Tibial nerve (tissue), 4 donors: ENCODE measurements at places on chromosomes 11 and 22.

- DNase-seq: no peak
Measured at GRCh38 chr22:36773935-36774334, 2.0 kb downstream of the IFT27 start.

DNA sequence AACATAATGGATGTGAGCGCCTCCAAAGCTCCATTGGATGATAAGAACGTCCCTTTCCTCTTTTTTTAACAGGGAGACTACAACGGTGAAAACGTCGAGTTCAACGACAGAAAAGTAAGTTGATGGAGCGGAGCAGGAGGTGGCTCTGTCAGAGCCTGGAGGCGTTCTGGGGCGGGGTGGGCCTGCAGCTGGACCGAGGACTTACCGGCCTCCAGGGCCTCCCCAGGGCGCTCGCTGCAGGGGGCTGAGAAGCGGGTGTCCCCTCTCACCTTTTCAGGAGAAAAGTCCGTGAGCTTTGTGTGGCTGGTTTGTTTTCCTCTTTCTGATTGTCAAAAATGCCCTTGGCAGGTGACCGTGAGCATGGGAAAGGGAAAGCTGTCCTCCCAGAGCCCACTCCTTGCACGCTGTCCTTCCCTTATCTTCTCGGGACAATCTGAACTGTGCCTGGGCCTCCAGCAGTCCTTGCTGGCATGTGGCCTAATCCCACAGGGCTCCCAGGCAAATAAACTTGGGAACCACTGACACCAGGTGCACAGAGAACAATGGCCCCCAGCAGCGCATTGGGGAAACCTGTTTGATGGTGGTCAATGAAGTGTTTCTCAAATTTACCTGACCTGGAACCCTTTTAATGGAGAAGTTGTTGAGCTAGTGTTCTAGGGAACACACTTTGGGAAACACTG is 38.4 kb downstream of the ANO1 start:
- no peak for DNase-seq

DNA sequence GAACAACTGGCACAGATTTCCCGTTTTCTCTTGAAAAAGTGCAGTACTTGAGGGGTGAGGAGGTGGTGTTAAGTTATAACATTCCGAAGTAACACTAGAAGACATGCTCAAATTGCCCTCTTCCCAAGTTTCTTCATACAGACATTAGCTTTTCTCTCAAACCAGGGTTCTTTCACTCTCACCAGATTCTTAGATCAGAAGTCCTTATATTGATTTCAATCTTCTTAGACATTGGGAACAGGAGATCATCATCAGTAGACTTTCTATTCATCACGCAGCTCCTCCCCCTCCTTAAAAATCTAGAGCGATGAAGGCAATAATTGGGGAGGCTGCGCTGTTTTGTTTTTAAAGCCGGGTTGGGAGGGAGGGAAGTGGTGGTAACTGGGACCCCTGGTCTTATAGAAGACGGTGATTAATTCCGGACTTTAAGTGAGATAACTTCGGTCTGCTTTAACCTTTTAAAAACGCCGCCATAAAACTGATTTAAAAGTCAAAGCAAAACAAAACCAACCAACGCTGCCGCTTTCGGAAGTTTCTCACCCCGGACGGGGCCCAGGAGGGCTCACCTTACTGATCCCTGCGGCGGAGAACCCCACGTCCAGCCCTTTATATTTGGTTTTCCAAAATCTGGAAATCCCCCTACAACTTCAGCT is 665 bp downstream of the USP28 start:
- no peak for DNase-seq

DNA sequence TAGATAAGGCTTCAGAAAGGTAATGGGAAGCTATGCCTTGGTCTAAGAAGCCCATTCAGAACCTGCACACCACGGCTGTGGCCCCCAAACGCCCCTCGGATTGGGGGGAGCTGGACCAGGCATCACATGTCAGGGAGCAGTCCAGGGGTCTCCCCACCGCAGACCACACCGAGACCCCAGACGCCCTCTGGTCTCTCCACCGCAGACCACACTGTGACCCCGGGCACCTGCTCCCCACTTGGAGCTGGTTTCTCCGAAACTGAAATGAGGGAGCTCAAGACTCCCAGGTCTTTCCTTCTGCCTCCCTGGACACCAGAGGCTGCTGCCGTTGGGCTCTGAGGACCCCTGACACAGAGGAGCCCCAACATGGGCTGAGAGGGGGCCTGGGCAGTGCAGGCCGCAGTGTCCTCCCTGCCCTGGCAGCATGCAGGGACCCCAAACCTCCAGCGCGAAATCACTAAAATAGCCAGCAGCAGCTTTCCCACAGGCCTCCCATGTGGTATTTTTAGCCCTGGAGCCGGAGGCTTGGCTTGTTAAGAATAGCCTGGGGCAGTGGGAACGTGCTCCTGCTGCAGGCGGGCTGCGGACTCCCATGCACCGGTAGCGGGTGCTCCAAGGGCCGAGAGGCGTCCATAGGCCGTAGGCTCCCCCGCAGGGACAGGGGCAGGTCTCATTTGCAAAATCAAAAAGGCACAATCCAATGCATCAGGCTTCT is 7.7 kb downstream of the LINC01488 start:
- DNase-seq: no peak

DNA sequence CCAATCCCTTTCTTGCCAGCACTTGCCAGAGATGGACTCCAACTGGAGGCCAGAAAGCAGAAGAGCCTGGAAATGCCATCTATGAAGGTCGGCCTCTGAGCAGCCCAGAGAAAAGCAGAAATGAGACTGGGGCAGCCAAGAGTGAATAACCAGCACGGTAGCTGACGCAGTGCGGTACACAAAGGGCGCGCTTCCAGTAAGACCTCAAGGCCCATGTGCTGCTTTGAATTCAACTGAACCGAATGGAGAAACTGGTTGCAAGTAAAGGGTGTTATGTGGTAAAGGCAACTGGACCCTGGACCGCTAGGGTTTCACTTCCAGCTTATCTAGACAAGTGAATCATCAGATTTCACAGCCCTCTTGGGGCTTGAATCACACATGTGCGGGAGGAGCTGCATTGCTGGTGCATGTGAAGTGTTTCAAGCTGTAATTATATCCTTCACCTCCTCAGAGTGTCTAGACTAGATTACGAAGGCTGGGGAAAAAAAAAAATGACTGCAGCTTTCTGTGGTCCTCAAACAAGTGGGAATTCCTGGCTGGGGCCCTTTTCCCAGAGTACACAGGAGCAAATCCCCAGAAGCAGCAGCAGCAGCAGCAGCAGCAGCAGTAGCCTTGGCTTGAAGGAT is 128.9 kb downstream of the CCDC34 start:
- no peak for DNase-seq

DNA sequence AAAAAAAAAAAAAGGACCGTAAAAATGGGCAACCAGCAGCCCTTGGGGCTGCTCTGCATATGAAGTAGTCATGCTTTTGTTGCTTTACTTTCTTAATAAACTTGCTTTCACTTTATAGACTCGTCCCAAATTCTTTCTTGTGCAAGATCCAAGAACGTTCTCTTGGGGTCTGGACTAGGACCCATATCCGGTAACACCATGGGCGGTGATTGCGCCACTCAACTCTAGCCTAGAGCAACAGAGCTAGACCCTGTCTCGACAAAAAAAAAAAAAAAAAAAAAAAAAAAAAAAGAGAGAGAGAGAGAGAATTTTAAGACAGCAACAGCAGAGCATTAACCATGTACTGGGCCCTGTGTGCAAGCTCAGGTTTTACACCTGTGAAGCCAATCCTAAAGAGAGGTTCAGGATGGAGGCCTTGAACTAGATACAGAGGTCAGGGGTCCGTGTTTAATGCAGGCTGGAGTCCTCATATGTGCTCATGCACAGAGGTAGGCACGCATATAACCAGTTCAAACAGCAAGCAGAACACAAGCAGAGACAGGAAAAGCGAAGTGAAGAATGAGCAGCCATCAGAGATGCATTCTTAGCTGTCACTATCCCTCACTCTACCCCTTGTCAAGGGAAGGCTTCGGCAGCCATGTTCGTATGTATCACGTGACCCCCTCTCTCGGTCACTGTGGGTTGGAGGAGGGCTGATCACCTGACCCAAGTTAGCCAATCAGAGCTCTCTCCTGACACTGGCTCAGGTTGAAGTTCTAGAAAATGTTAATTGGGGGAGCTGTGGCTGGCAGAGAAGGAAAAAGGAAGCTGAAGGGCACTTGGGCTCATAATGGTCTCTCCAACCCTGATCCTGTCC is 16.7 kb upstream of the SYT12 start:
- peak; percentile 25 for DNase-seq

DNA sequence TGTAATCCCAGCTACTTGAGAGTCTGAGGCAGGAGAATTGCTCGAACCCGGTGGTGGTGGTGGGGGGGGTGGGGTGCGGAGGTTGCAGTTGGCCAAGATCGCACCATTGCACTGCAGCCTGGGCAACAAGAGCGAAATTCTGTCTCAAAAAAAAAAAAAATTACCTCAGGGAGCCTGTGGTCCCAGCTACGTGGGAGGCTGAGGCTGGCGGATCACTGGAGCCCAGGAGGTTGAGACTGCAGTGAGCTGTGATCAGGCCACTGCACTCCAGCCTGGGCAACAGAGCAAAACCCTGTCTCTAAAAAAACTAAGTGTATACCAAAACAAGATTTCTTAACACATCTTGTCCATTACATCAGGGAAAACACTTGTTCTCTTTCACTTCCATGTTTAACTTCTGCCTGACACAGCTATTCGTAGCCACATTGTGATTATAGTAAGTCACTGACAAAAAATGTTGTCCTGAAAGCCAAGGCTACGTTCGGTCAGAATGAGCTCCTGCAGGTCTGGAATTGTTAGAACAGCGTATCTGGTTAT is 1.4 kb downstream of the TMEM80 start:
- DNase-seq: no peak

GRCh38 chr11:959027-959426 is 33.4 kb downstream of the AP2A2 start:
- no peak for DNase-seq

GRCh38 chr11:35792148-35792845 is 129.7 kb downstream of the TRIM44 start:
- DNase-seq: no peak

DNA sequence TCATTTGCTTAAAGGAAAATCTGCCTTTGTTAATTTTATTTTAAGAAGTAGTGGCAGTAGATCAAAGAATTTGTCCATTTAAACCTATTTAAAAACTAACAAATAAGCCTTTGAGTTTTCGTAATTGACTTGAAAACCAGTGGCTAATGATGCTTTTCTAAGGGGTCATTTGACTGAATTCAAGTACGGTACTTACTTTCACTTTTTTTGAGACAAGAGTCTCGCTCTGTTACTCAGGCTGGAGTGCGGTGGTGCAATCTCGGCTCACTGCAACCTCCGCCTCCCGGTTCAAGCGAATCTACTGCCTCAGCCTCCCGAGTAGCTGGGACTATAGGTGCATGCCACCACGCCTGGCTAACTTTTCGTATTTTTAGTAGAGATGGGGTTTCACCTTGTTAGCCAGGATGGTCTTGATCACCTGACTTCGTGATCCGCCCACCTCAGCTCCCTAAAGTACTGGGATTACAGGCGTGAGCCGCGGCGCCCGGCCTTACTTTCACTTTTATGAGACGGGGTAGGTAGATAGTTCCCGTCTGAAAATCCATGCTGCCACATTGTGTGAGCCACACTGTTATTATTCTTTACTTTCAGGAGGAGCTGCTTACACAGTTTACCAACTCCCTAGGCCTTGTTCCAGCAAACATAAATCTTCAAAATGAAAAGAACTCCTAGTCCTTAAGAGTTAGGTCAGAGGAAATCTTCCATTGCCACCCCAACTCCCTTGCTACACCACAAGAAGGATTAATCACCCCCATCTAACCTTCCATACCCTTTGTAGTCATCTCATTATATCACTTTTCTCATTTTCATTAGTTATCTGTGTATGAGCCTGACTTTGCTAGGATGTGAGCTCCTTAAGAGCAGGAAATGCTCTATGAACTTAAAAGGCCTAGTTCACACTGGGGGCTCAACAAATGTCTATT is 926.6 kb upstream of the CCDC90B start:
- DNase-seq: no peak

GRCh38 chr11:90192869-90193582 is 29.8 kb downstream of the CHORDC1 start:
- DNase-seq: no peak

DNA sequence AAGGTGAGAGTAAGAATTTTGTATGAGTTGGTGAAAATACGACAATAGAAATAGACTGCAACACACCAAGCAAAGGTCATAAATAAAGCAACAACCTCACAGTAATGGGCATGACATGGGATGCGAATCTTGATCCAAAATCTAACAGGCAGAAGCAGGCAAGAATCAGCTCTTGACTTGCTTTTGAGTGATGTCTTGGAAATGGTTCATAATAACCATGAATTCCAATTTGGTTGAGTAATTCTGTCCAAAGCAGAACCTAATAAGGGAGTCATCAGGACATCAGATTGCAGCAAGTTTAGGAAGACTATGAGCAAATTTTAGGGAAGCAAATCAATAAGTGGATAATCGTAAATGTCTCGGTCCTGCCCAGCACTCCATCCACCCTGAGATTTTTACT is 224.0 kb upstream of the ISX start:
- no peak for DNase-seq

- DNase-seq: no peak
Measured at GRCh38 chr11:115290893-115291292, 213.3 kb downstream of the CADM1 start.

DNA sequence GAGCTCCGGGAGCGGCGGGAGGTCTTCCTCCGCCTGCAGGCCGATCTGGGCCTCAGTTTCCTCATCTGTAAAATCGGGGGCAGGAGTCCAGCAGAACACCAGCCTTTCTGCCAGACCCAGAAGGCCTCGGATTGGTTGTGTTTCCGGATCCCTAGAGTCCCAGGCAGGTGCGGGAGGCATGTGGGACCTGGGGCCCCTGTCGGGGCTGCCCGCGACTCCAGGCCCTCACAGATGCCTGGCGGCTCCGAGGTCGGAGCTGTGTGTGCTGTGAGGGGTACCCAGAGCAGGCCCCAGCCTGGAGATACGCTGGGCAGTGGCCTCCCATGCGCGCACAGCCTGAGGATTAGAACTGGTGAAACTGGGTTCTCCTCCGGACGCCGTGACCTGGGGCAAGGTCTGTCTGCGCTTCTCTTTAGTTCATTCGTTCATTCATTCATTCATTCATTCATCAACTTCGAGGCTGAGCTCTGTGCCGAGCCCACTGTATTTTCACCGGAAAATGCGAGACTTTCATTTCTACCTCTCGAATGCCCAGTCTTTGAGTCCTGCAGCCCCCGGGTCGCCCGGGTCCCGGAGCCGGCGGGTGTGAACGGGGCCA is 24.6 kb downstream of the FLRT1 start:
- DNase-seq: no peak

DNA sequence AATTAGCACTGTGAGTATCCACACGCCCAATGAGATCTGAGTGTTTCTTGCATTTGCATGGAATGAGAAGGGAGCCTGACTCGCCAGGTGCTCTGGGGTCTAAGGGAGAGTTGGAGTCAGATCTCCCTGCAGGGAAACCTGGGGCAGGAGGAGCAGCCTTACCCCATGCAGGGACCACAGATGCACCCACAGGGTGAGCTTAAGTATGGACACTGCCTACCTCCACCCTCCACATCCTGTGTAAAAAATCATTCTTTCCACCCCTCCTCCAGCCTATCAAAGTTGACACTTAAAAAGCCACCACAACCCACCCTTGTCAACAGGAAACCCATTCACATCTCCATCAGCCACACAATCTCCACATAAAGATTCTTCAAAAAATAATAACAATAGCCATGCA is 67.0 kb upstream of the IGLL5 start:
- DNase-seq: no peak

- DNase-seq: no peak
Measured at GRCh38 chr11:57637626-57638004, 12.1 kb downstream of the YPEL4 start.
